ENCODE measurements at places on chromosomes 6 and 20.

- no peak for DNase-seq
Measured at GRCh38 chr6:108635505-108636226, 74.9 kb downstream of the FOXO3 start.

- DNase-seq: no peak
Measured at GRCh38 chr6:34688956-34689355, 7.6 kb downstream of the ILRUN start.

DNA sequence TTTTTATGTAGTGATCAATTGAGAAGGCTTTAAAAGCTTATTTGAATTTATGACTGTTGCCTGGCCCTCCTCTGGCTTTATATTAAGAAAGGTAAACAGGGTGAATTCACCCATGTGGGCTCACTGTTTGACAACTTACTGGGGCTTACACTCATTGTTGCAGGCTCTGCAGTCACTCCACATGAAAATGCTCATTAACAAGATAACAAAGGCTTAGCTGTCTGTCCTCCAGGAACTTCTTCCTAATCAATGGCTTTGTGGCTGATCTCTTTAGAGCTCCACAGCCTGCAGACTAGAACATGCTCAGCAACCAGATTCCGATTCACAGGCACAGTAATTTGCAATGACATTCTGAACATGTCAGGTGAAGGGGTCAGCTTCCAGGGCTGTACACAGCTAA, 323.2 kb upstream of the MAN1A1 start:
- no peak for DNase-seq

GRCh38 chr6:130111031-130111430, 92.7 kb downstream of the L3MBTL3 start:
- no peak for DNase-seq

DNA sequence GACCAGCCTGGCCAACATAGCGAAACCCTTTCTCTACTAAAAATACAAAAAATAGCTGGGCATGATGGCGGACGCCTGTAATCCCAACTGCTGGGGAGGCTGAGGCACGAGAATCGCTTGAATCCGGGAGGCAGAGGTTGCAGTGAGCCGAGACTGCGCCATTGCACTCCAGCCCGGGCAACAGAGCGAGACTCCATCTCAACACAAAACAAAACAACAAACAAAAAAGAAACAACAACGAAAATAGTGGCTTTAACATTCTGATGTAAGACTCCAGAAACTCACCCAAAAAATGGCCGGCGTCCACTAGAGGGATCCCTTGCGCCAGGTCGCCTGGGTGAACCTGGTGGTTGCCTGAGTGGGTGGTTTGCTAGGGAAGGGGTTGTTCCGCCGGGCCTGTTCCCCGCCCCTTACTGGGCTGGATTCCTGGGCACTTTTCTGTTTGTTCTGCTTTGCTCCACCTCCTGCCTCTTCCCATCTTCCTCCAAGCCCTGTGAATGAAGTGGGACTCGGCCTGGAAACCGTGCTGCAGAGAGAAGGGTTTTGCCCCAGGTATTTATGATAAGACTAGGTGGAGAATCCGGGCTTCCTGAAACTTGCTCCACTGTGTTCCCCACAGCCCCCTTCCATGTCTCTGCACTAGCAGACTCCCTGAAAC, 1.5 kb downstream of the PABPC1L start:
- no peak for DNase-seq

DNA sequence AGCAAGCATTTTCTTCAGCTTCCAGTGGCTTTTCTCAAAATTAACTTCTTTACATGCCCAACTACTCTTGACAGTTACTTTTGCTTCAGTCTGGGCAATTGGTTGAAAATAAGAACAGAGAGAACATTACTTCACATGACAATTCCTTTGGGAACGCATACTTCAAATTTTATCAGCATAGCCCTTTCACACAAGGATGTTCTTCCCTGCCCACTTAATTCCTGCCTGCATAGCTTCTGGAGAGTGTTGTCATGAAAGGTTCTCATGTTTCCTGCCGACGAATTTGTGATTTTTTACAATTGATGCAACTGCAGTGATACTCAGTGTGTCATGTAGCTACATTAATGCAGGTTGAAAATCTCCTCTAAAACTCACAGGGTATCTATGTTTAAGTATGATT, 22.0 kb upstream of the SNRNP48 start:
- DNase-seq: peak; percentile 91

DNA sequence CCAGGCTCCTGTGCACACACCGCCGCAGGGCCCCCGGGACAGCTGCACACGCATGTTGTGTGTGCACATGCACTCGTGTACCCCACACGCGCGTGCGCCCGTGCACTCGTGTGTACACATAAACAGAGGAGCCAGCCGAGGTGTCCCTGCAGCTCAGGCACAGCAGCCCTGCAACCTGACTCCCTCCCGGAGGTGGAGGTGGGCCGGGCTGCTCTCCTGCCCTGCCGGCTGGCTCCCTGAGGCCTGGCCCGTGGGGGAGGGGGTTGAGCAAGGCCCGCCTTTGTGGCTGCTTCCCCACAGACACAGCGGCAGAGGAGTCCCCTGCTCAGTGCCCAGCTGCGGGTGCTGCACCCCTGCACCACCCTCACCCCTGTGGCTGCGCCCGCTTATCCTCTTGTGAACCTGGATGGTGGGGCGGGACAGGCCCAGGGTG, 624 bp downstream of the RBBP8NL start:
- DNase-seq: no peak

- DNase-seq: no peak
Measured at GRCh38 chr6:56760842-56761241, 118.2 kb upstream of the DST start.

DNA sequence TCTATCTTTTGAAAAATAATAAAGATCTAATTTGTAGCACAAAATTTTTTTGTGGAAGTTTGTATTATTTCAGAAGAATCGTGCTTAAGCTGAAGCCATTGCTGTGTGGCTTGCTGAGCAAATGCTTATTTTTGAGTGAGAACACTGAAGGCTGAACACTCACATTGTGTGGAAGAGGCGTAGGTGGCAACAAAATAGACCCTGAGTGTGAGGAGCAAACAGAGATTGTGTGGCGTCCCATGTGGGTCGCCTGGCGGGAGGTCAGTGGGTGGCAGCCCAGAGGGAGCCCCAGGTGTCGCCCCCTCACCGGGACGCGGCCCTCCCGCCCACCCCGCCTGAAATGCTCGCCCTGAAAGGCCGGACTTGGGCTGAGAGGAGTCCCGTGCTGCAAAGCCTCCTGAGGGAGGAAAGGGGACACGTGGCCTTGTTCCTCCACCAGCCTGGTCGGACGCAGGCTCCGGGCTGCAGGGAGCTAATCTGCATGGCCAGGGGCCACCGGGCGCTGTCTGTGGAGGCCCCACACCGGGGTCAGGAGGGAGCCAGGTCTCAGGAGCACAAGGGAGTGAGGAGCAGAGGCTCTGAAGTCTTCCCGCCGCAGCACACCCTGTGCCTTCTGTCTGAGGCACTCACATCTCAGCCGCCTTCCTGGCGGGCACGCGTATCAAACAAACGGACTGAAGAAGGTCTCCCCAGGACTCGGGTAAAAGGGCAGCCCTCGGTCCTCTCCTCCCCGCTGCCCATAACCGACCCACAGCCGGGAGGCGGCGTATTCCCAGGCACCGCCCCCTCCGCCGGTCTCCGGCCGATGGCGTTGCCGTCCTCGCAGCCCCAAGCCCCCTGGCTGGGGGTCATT, 15.9 kb downstream of the DDO start:
- DNase-seq: no peak

DNA sequence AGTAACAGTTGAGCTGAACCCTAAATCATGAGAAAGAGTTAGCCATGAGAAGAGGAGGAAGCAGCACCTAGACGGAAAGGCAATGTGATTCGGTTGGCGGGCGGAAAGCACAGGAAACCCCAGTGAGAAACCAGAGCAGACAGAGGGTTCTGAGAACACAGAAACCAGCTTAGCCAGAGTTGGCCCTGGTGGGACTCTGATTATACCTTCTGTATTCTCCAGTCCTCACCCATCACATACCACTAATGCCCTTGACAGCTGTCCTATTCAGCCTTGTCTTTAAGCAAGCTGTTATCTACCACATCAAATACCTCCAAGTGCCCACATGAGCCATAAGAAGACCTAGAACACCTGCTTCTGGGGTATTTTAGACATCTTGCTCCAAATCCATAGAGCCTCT, 58.9 kb upstream of the LRRC1 start:
- DNase-seq: no peak

DNA sequence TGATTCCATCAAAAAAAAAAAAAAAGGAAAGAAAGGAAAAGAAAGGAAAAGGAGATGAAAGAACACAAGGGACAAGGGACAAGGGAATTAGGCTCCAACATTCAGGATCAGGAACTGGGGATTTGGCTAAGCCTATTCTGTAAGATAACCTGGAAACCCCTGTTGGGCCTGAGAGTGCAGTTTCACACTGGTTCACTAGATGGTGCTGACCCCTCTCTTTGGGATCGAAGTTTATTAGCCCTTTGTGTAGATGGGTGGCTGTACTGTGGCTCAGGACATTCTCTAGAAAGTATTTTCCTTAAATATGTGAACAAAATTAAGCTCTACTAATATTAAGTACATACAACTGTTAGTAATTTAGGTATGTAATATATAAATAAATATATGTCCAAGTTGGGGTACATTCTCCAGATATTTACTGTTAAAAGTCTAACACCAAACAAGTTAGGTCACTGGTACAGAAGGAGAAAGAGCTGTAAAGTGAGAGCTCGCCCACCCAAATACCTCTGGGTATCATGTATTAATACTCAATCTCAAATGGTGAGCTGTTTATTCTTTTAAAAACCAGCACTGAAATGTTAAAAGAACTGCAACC, 6.3 kb downstream of the OR2A4 start:
- no peak for DNase-seq

DNA sequence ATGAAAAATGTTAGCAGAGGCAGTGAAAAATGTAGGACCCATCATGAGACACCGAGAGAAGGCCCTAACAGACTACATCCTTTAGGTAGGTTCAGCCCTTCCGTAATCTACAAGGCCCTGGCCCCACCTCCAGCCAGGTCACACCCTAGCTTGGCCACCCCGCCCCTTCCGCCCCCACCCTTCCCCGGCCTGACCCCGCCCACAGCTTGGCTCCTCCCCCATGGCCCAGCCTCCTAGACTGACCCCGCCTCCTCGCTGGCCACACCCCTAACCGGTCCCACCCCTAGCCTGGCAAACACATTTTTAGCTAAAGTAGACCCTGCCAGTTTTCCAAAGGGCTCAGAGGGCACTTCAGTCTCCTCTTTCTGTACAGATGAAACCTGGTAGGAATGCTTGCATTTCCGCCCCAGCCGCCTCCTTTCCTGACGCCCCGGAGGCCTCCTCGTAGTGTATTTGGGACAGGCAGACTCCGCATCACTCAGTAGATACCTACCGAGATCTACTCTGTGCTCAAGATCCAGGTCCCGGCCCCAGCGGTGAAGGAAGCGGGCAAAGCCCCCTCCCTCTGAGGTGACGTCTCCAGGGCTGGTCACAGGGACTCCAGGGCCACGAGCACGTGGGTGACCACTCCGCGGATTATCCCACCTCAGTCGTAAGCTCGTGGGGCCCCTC, 443.5 kb downstream of the PREX1 start:
- no peak for DNase-seq

GRCh38 chr20:34574426-34574825, 15.9 kb downstream of the MAP1LC3A start:
- DNase-seq: no peak

- peak; percentile 31 for DNase-seq
Measured at GRCh38 chr20:25360631-25361286, 29.9 kb downstream of the ABHD12 start.

DNA sequence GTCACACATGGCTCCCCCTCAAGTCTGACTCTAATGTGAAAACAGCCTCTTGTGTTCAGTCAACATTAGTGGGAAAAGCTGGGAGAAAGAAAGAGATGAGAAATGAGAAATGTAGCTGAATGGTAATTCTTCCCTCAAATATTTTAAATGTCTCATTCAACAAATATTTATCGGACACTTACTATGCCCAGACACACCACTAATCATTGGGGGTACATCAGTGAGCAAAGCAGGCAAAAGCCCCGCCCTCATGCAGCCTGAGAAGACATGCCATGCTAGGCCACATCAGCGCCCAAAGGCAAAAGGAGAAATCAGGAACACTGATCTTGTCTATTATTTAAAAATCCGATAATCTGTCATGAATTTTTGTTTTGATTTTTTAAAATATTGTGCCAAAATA, 89.9 kb upstream of the ASF1A start:
- DNase-seq: no peak

DNA sequence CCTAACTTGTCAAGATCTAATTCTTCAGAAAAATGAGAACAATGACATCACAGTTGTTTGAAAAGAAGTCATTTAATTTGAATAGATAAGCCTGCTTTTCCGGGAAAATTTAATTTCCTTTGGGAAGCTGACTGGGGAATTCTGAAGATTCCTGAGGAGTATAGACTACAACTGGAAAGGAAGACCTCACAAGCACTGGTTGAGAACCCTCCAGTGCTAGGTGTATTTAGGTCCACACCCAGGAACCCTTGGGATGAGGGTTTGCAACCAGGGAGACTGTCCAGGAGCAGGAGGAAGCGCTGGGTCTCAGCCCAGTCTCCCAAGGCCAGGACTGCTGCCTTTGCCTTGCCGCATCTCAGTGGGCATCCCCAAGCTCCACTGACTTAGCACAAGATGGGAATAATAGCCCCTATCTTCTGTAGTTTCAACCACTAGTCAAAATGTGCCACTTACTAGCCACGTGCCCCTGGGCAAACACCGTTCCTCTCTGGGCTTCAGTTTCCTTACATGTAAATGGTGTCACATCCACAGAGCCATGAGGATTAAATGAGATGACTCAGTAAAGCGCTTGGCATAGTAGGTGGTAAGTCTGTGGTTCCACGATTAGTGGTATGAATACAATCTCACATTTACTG, 6.9 kb upstream of the CD93 start:
- DNase-seq: no peak

Data from skeletal muscle cell (primary cell).